ENCODE measurements at places on chromosomes 7 and 10. TPM values are rescaled to one million over a fixed set of nuclear protein-coding genes. Genes with fewer than 3 reads are reported as not detected.
A peak's percentile ranks its signal among the peaks of the same experiment; 100 is the strongest.

DNA sequence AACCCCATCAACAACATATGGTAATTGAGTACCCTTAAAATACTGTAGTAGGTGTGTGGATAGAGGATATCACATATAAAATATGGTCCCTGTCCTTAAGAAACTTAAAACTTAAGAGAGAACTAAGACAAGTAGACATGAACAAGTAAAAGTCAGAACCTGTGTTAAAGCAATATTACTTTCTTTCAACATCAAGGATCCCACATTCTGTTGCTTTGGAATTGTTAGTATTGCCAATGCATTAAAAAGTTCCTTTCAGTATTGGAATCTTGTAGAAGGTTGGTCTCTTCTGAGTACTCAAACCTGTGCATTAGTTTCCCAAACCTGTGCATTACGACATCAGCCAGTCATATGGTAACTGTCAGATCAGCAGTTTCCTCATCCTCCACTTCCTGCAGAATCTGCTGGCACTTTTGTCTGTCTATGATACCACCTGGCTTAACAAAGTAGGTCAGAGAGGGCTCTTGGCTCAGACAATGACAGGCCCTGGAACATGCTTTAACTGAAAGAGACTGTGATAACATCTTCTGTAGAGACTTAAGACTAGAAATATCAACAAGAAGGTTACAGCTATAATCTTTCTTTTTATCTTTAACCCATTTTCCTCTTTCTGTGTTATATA is 56.5 kb downstream of the CCDC71L start:
- no peak for DNase-seq
- H3K27ac ChIP-seq = no peak overlapping the region
- no peaks in the 10 kb centered on the region for H3K27me3 ChIP-seq
- H3K4me1 ChIP-seq = no peaks in the 10 kb centered on the region
- H3K36me3 ChIP-seq = no peaks in the 10 kb centered on the region

DNA sequence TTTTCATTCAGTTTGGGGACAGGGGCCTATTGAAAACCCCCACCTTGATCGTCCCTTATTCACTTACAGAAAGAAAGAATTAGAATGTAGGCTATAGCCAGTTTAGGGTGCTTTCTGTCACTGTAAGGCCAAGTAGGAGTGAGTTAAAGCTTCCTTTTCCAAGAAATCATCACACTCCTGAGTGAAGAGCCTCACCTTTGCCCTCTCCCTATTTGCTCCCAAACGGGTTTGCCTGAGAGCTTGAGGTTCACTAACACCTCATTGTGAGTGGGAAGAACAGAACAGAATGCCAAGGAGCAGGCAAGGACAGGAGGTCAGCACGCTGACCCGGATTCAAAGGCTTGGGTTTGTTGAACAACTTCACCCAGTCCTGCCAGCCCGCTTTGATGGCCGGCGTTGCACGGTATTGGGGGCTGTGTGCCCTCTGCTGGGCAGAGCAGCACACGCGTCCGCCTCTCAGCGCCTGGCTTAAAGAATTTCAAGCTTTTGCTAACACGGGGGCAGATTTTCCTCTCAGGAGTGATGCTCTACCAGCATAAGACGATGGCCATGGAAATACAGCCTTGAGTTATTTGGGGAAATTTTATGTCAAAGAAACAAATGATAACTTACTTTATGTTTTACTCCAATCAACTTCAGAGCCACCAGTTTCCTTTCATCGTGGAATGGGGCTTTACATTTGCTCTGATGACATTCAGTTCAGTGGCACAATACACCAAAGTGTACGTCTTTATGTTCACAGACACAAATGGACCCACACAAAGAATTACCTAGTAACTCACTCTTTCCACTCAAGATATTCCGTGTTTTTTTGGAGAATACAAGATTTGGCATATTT is 470.0 kb downstream of the SUGCT start:
- peak; percentile 70 for DNase-seq
- H3K4me1 ChIP-seq = peaks cover 4% of the 10 kb centered on the region
- no peak overlapping the region for H3K27ac ChIP-seq
- H3K4me3 ChIP-seq = no peak overlapping the region
- H3K27me3 ChIP-seq = no peaks in the 10 kb centered on the region

The CLRN3 gene
- total RNA-seq = not detected

GRCh38 chr7:92725161-92725925 is 111.0 kb downstream of the CDK6 start:
- no peak overlapping the region for H3K4me3 ChIP-seq
- DNase-seq = no peak
- H3K36me3 ChIP-seq = peaks cover 9% of the 10 kb centered on the region
- no peaks in the 10 kb centered on the region for H3K27me3 ChIP-seq

The AZGP1 gene
- total RNA-seq = 31.8 TPM

DNA sequence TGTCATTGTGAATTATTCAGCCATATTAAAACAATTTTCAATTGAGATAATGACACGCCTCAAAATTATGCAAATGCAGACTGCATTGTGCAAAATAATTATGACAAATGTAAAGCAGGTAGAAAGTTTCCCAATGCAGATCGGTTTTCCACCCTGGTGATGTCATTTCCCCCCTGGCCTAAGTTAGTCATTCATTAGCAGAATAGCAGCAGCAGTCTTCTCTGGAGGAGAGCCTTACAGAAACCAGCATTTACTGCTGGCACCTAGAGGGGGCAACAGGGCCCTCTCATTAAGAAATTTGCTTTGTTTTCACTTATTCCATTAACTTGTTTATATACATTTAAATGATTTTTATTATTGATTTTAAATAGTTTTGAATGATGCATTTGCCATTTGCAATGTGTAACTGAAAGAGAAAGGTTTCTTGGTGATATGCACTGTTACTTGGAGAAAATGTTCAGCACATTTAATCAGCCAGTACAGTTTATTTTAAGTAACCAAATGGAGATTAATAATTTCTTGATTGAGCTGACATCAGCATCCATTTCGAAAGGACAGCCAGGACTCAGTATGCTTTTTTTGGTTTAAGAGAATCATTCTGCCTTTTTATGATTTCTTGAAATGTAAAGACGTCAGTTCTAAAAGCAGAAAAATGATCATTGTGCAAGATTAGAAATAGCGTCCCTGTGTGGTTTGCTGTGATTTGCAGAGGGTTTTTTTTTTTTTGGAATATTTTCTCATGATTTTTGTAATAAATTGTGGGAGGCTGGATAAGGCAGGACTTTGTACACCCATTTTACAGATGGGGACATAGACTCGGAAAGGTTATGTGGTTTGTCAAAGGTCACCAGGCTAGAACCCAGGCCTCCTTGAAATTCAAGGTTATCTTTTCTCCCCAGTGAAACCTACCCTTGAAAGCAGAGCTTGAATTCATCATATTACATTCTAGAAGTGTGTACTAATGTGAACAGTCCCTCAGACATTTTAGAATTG is 3.5 kb downstream of the ARID5B start:
- peaks cover 24% of the 10 kb centered on the region for H3K4me1 ChIP-seq
- H3K36me3 ChIP-seq = no peaks in the 10 kb centered on the region
- H3K27ac ChIP-seq = peak overlapping the region; percentile 96
- no peak for DNase-seq
- H3K4me3 ChIP-seq = peak overlapping the region; percentile 75

The SPDYE5 gene
- total RNA-seq = not detected

GRCh38 chr10:112177247-112177646 is 6.3 kb downstream of the GPAM start:
- H3K4me1 ChIP-seq = peaks cover 9% of the 10 kb centered on the region
- DNase-seq = no peak
- H3K4me3 ChIP-seq = no peak overlapping the region
- no peak overlapping the region for H3K27ac ChIP-seq
- H3K36me3 ChIP-seq = peaks cover 87% of the 10 kb centered on the region

DNA sequence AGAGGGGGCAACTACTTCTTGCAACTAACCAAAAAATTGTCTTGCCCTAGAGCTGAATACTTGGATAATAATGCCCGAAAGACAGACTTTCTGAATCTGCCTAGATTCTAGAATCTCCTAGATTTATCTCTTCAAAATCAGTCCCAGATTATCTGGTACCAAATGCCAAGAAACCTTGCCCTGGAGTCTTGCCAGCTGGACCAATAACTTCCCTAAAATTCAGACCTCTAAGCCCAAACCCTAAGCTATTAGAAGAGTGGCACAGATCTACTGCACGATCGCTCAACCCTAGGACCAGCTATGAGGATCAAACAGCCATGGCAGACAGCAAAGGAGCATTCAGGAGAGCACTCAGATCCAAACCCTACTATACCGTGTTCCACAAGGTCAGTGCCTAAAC is 45.0 kb downstream of the ARMH3 start:
- DNase-seq = no peak
- H3K27ac ChIP-seq = no peak overlapping the region
- H3K4me3 ChIP-seq = no peak overlapping the region
- H3K4me1 ChIP-seq = peaks cover 4% of the 10 kb centered on the region
- no peaks in the 10 kb centered on the region for H3K27me3 ChIP-seq

- no peak for DNase-seq
- peaks cover 5% of the 10 kb centered on the region for H3K36me3 ChIP-seq
- H3K4me1 ChIP-seq = no peaks in the 10 kb centered on the region
- no peaks in the 10 kb centered on the region for H3K27me3 ChIP-seq
- H3K4me3 ChIP-seq = no peak overlapping the region
These were observed 103.7 kb downstream of the HECTD2 start for GRCh38 chr10:91513598-91514424.

GRCh38 chr10:100208276-100208675 is 21.1 kb downstream of the CHUK start:
- peaks cover 87% of the 10 kb centered on the region for H3K36me3 ChIP-seq
- no peak for DNase-seq
- H3K27me3 ChIP-seq = no peaks in the 10 kb centered on the region
- H3K4me3 ChIP-seq = no peak overlapping the region
- no peak overlapping the region for H3K27ac ChIP-seq

GRCh38 chr10:118365702-118366101 is 23.6 kb upstream of the FAM204A start:
- DNase-seq = no peak
- no peaks in the 10 kb centered on the region for H3K27me3 ChIP-seq
- no peak overlapping the region for H3K4me3 ChIP-seq
- no peak overlapping the region for H3K27ac ChIP-seq

The STAMBPL1 gene
- total RNA-seq = 7.1 TPM

- H3K4me1 ChIP-seq = peaks cover 30% of the 10 kb centered on the region
- no peak overlapping the region for H3K4me3 ChIP-seq
- no peaks in the 10 kb centered on the region for H3K27me3 ChIP-seq
- DNase-seq = no peak
- H3K27ac ChIP-seq = no peak overlapping the region
These were observed 44.9 kb downstream of the FAS start for GRCh38 chr10:89035461-89035860.

The LRRC4 gene
- 12.8 TPM for total RNA-seq

DNA sequence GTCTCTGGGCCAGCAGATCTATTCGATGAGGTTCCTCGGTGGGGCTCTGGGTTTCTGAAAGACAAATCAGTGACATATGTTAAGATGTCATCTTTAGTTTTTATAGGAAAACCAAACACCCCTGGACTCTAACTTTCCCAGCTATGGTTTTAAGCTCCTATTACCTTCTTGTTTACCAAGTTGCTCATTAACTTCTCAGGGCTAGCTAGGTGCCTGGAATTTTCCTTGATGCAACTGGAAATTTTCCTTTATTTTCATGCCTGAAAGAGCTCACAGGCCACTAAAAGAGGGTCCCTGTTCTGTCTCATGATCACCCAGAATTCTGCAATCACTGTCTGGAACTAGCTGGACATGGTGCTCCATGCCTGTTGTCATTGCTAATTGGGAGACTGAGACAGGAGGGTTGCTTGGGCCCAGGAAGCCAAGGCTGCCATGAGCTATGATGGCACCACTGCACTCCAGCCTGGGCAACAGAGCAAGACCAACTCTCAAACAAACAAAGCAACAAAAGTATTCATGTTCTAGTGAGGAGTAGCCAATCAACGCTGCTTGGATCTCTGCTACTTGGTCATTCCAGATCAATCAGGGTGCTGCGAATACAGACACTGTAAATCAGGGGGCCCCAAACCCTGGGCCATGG is 1173.5 kb upstream of the AUTS2 start:
- no peak overlapping the region for H3K4me3 ChIP-seq
- no peak for DNase-seq
- no peaks in the 10 kb centered on the region for H3K36me3 ChIP-seq
- no peaks in the 10 kb centered on the region for H3K4me1 ChIP-seq

The LIPM gene
- not detected for total RNA-seq

DNA sequence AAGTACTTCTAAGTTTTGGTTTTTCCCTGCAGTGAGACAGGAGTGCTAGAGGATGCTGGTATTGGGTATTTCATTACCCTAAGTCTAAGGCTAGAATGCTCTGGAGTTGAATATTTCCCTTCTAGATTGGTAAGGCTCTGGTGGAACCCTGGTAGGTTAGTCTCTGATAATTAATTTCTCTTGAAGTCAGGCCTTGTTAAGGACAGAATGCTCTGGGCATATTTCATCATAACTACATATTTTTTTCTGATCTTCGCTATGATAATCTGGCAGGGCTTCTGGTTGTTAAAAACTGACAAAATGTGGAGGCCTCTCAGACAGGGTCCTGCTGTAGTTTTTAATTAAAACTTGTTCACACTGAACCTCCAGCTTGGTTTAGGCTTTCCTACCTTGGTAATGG is 83.8 kb downstream of the CDK13 start:
- no peak for DNase-seq
- peaks cover 20% of the 10 kb centered on the region for H3K36me3 ChIP-seq
- H3K4me1 ChIP-seq = no peaks in the 10 kb centered on the region

DNA sequence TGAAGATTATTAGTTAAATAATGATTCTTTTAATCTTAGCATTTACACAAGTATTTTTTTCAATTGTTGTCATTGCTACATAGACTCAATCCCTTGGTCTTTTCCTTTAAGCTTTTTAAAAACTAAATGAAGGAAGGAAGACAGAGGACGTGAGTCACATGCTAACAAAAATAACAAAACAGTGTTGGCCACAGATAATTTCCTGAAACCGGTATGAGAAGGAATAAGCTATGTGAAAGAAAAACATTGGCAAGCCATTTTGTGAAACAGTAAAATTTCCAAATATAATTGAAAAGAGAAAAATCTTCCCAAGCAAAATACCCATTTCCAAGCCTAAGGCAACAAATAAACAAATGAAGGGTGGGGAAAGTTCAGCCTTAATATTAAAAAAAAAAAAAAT is 223.0 kb downstream of the AHR start:
- H3K4me3 ChIP-seq = no peak overlapping the region
- DNase-seq = no peak
- H3K36me3 ChIP-seq = no peaks in the 10 kb centered on the region

Measured in lower lobe of right lung (tissue), 2 donors.